CD4-positive, alpha-beta T cell treated with Interleukin-1 beta for 1 hour (primary cell): ENCODE measurements at places on chromosomes 11 and 22.

- DNase-seq, result peak; percentile 54
Measured at GRCh38 chr22:24208012-24208749, 26.9 kb downstream of the SUSD2 start.

GRCh38 chr22:35977136-35977535 lies 51.5 kb downstream of the RBFOX2 start:
- DNase-seq, result no peak

GRCh38 chr22:49918911-49919881 lies 762 bp downstream of the CRELD2 start:
- DNase-seq, result no peak

GRCh38 chr22:17665854-17666253 lies 27.3 kb downstream of the BCL2L13 start:
- no peak for DNase-seq

DNA sequence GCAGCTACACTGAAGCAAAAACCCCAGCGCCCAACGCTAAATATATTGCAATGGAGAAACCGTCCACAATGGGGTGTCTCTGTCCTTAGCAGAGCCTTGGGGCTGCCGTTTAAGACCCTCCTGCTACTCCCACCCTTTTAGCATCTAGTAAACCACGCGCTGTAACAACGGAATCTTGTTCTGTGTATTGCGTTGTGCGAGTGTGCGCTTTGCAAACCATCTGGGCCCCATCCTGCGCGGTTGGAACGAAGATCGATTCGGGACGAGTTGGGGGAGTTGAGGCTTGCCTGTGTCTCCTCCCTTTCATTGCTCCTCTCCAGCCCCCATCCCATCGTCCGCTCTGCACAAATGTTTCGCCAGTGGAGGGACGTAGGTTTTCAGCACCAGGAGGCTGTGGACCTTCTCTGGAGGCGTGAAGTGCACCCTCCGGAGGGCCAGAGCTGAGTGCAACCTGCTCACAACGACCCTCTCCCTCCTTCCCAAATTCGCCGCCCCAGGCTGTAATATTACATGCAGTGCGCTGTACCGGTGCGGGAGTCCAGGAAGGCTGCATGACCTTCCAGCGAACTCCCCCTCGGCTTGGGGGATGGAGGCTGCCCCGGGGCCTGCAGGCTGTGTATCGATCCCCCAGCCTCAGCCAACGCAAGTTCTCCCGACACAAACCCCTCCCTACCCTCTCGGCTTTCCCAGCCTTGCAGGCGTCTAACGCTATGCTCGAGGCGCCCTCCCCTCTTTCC lies 1.6 kb upstream of the KMT2A start:
- DNase-seq, result no peak

- no peak for DNase-seq
Measured at GRCh38 chr11:117917591-117918151, 11.5 kb downstream of the TMPRSS13 start.

- no peak for DNase-seq
Measured at GRCh38 chr11:18492888-18493287, 33.9 kb downstream of the TSG101 start.

DNA sequence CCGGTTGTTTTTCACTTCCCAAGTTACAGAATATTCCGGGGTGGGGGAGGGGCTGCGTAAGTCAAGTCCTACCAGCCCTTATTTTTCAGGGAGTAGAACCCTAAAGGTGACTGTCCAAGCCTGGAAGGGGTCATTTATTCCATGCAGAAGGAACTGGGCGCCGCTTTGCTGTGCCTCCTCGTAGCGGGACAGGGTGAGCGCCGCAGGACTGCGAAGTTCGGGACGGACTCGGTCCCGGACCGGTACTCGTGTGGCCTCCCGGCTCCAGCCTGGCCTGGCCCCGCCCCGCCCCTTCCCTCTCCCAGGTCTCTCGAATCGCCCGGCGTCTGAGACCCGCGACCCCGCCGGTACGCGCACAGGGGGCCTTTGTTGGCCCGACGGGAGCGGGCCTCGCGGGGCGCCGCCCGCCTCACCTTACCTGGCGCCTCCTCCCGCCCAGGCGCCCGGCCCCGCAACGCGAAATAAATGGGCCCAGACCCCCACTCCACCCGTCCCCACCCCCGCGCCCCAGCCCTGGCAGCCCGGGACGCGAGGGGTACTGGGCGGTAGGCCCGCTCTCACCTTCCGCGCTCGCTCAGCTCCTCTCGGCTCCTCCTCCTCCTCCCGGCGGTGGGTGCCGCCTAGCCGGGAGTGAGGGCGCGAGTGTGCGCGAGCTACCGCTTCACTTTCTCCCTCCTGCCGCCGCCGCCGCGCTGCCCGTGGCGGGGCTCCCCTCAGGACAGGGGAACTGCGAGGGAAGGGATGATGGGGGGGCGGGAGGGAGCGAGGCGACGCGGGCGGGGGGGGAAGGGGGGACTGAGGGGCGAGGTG lies 698 bp downstream of the PAK1 start:
- DNase-seq, result peak; percentile 49

DNA sequence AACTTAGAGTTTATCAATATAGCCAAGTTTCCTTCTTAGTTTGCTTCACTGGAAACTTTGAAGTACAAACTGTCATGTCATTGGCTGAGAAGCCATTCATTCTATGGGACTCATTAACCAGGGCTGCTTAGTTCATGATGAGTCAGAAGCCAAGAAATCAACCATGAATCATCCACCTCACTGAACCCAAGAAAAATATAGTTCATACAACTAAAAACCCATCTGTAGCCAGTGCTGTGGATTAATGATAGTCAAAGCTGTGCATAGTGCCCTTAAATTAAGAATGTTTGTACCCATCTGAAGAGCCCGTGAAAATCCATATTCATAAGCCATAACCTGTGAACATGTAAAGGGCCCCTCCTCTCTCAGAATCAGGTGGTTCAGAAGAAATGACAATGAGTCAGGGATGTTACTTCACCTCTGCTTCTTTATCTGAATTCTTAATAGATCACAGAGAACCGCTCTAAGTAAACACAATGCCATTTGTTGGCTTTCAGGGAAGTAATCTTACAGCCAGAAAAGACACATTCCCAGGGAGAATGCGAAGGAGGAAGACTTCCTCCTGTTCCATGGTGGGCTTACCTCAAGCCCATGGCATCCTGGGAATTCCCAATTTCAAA lies 25.4 kb downstream of the MMP20 start:
- DNase-seq, result no peak

- no peak for DNase-seq
Measured at GRCh38 chr11:108364159-108364558, 103.2 kb downstream of the C11orf65 start.

GRCh38 chr11:17703951-17704350 lies 15.4 kb upstream of the MYOD1 start:
- no peak for DNase-seq

GRCh38 chr22:46773076-46773475 lies 10.6 kb downstream of the TBC1D22A start:
- no peak for DNase-seq

DNA sequence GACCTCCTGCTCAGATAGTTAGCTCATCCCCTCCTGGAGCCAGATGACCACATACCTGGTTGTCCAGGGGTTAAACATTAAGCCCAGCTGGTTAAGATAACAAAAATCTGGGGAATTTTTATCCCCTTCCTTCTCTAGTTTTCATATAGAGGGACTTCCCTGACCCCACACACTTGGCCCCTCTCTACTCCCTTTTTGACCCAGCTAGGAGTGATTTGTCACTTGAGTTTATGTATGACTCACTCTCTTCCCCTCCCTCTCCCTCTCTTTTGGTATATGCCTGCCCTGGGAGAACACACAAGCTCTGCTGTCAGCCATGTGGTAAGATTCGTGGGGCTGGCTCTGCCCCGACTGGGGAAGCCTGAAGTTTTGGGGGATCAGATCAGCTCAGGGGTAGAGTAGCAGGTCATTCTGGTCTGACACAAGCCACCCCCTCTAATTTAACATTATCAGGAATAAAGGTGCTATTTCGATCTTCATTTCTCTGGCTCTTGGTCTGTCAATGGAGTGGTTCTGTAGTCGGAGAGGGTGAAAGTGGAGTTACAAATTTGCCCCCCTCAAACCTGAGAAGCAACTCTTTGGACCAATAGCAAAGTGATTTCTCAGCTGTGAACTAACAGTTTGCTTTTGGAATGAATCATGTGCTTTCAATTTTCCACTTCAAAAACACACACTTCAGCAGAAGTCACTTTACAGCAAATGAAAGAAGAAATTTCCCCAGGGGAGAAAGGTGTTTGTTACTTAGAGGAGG lies 415.3 kb upstream of the CADM1 start:
- DNase-seq, result no peak

- DNase-seq, result no peak
Measured at GRCh38 chr11:90251599-90251998, 28.8 kb upstream of the CHORDC1 start.

DNA sequence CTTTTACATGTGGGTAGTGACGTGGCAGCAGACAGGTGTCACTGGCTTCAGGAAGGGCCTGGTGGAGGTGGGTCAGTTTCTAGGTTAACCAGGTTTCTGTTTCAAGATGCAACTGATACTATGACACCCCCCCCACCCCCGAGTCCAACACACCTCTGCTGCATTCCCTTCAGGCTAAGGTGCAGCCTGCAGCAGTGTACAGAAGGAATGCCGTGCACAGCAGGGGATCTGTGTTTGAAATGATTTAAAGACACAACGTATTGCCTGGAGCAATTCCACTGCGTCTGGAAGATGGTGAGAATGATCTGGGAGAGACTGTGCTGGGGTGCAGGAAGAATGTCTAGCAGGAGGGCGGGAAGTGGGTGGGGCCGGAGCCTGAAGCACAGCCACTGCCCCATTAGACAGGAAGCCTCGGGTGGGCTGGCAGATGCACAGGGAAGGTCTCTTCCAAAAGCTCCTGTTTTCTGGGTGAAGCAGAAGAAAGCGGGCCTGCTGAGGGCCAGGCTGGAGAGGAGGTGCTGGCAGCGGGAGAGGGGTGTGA lies 11.9 kb upstream of the TESMIN start:
- no peak for DNase-seq

GRCh38 chr11:34233215-34233614 lies 124.6 kb downstream of the ABTB2 start:
- no peak for DNase-seq

- no peak for DNase-seq
Measured at GRCh38 chr22:46843821-46844255, 81.4 kb downstream of the TBC1D22A start.

DNA sequence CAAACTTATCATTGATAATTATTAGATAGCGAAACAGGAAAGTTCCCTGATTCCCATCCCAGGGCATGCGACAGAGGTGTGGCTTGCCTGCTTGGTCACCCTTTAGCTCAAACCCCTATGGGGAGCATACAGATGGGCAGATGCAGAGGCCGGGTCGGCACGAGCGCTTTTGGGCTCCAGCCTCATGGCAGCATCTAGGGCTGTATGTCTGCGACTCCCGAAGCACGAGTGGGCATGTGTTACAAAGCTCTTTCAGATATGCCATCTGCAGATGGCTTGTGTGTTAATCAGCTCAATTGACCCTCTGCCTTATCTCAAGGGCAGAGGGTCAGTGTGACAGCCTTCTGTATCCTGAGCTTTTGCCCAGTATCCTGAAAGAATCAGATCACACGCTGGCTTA lies 2069.3 kb upstream of the RAG2 start:
- no peak for DNase-seq

DNA sequence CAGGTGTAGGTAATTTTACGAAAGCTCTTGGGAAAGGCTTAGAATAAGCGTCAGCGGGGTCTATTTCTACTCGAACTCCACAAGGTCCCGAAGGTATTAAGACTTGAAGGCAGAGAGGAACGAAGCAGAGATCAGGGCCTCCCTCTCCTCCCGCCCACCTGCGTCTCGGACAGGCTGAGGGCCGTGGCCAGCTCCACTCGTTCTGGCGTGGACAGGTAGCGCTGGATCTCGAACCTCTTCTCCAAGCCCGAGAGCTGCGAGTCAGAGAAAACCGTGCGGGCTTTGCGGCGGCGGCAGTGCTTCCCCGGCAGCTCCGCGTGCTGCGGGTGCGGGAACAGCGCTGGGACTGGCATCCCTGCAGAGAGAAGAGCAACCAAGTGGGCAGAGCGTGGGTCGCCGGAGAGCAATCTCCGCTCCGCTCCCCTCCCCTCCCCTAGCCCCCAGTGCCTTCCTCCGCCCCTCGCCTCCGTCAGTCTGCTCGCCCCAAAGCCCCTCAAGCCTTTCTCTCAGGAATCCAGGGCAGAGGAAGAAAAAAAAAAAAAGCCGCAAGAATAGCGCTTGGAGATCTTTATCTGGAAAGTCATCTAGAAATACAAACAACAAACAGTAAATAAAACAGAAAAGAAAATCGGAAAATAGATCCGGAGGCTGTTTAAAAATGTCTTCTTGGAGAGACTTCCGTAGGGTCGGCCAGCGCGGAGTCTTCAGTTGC lies 2.4 kb downstream of the BSX start:
- DNase-seq, result no peak

DNA sequence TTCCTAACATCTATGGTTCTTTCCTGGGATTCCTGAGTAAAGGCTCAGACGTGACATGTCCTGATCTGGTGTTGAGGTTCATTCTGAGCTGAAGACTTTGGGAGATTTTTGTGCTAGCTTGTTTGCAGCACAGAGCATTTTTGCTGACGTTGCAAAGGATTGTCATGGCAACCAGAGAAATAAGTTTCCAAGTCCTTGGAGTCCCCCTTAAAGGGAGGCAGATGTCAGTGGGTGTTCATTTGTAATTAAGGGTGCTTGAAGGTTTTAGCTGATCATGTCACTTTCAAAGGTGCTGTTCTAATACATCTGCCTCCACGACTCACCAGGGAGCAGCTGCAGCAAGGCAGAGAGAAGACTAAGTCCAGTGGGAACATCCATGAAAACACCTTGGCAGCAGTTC lies 5.4 kb upstream of the SYN3 start:
- no peak for DNase-seq

GRCh38 chr11:3859373-3859881 lies 4.0 kb downstream of the STIM1 start:
- DNase-seq, result no peak

- DNase-seq, result no peak
Measured at GRCh38 chr11:115198321-115198741, 305.9 kb downstream of the CADM1 start.
